Kasumi-1 (cell line): ENCODE measurements at places on chromosomes 7 and 10.

- no peak for DNase-seq
Observed at GRCh38 chr7:45884136-45884535, 4.2 kb upstream of the IGFBP1 start.

- DNase-seq = peak; percentile 32
Observed at GRCh38 chr7:99623702-99624447, 7.1 kb downstream of the ZSCAN25 start.

DNA sequence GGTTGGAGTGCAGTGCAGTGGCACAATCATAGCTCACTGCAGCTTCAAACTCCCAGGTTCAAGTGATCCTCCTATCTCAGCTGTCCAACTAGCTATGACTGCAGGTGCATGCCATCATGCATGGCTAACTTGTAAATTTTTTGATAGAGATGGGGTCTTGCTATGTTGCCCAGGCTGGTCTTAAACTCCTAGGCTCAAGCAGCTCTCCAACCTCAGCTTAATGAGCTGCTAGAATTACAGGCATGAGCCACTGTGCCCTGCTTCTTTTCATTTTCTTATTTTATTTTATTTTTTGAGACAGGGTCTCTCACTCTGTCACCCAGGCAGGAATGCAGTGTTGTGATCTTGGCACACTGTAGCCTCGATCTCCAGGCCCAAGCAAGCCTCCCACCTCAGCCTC, 7.6 kb downstream of the PLA2G12B start:
- DNase-seq = no peak

- DNase-seq = no peak
Observed at GRCh38 chr7:68820321-68820720, 778.0 kb upstream of the AUTS2 start.

- DNase-seq = no peak
Observed at GRCh38 chr7:18086165-18087025, 58.7 kb upstream of the PRPS1L1 start.

- DNase-seq = no peak
Observed at GRCh38 chr10:3755440-3756359, 29.3 kb downstream of the KLF6 start.

GRCh38 chr7:127350586-127350985, 41.9 kb downstream of the ZNF800 start:
- no peak for DNase-seq

- DNase-seq = no peak
Observed at GRCh38 chr7:5383314-5384098, 40.1 kb downstream of the TNRC18 start.

GRCh38 chr10:29798921-29799690, 164.3 kb upstream of the SVIL start:
- DNase-seq = no peak

DNA sequence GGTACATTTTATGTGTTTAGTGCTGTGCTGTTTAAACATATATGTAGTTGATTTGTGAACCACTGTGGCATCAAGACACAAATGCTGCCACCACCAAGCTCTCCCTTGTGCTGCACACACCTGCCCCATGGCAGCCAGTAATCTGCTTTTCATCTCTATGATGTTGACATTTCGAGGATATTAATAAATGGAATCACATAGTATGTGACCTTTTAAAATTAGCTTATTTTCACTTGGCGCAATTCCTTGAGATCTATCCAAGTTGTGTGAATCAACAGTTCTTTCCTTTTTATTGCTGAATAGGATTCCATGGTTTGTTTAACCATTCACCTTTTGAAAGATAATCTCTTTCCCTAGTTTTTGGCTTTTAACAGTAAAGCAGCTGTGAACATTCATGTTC, 73.1 kb downstream of the BMPR1A start:
- DNase-seq = no peak

- DNase-seq = no peak
Observed at GRCh38 chr10:109726473-109726872, 196.8 kb downstream of the XPNPEP1 start.

DNA sequence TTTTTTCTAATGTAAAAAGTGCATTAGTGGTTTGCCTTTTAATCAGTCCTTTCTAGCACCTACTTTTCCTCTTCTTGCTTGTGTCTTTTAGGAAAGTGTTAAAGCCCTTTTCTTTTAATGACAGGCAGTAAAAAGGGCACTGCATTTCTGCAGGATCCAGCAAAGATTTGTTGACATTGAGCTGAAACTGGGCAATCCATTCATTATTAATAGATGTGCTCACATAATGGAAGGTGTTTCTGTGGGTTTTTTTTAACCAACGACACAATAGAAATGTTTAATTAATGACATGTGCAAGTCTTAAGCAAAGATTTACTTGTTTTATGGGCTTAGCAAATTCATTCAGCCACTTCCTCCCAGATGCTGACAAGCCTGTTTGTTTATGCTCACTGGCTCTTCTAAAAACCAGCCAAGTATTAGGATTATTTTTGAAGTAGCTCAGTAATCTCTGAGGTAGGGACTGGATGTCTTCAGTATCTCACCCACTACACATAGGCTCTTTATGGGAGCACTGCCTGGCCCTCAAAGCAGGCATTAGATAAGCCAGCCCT, 1201.1 kb downstream of the SORCS1 start:
- no peak for DNase-seq

GRCh38 chr10:127890832-127891334, 1.9 kb downstream of the CLRN3 start:
- DNase-seq = no peak

GRCh38 chr10:22550732-22551131, 163.6 kb downstream of the PIP4K2A start:
- peak; percentile 29 for DNase-seq

- DNase-seq = no peak
Observed at GRCh38 chr10:28355376-28355775, 52.5 kb upstream of the MPP7 start.

- DNase-seq = no peak
Observed at GRCh38 chr7:133822001-133822641, 305.0 kb upstream of the LRGUK start.

- no peak for DNase-seq
Observed at GRCh38 chr10:14093730-14094484, 236.8 kb downstream of the FRMD4A start.

DNA sequence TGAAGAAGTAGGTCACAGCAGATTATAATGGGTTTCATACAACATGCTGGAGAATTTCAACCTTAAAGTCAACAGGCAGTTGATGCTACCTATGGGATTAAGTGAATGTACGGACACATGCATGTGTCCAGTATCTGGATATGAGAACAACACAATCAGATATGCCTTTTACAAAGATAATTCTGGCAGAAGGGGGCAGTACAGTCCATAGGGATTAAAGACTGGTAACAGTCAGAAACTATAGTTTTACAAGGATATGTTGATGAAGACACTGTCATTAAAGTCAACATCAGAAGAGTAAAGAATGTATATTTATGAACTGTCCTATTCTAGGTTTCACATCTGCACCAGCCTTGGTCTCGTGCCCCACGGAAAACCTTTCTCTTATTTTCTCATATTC, 41.5 kb downstream of the ANKMY2 start:
- DNase-seq = no peak

GRCh38 chr10:89699581-89700064, 1.8 kb upstream of the KIF20B start:
- DNase-seq = no peak

- no peak for DNase-seq
Observed at GRCh38 chr7:129923709-129924108, 29.1 kb downstream of the UBE2H start.

GRCh38 chr7:39633563-39634477, 10.4 kb downstream of the RALA start:
- DNase-seq = no peak

DNA sequence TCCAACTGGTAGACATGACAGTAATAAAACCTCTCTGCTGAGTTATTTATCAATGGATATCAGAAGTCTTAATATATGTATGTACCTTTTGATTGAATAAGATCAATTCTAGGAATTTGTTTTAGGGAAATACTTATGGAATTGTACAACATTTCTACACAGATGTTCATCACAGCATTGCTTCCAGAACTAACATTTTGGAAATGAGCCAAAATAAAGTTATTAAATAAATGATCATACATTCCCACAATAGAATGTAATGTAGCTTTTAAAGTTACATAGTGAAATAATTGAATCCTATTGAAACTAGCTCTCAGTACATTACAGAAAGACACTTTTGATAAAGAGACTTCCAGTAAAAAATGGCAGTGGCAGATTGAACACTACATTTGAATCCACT, 481.6 kb upstream of the LRRN3 start:
- no peak for DNase-seq

DNA sequence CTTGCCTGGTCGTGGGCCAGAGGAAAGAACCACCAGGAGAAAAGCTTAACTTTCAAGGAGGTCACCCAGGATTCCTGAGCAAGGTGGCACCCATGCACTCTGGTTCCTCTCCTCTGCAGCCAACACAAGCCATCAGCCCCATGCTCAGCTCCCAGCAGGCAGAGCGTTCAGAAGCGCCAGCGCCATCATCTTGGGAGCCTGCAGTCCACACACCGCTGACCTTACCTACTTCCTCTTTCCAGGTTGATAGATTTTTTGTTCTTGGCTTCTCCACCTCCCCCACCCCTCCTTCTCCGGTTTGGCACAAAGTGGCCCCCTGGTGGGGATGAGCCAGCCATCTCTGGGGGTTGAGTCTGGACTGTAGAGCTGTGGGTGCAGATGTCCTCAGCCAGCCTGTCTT, 1.7 kb upstream of the WDR86 start:
- DNase-seq = peak; percentile 68

GRCh38 chr10:55631071-55631654, 729.9 kb downstream of the ZWINT start:
- DNase-seq = peak; percentile 49

DNA sequence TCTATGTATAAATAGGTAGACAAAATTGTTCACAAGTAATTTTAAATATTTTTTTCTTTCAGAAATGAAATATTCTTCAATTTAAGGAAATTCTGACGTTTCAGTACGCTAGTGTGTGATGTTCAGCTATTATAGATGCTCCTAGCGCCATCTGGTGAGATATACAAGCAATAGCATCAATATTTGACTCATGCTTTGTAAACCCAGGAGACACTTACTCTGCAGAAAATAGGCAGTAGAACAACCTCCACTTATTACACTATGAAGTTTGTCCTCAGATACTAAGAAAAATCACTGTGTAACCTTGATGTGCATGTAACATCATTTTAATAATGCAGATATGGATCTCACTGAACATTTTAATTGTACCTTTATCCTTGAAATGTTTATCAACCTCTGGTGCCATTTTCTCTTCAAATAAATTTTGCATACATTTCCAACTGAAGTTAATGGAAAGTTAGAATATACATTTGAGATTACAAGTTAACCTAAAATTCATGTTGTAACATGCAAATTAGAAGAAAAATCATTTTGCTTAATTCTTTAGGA, 151.5 kb upstream of the FAM3C start:
- peak; percentile 80 for DNase-seq

- no peak for DNase-seq
Observed at GRCh38 chr7:39588416-39588815, 22.2 kb downstream of the YAE1 start.

GRCh38 chr7:19009936-19010280, 107.5 kb downstream of the TWIST1 start:
- DNase-seq = no peak

DNA sequence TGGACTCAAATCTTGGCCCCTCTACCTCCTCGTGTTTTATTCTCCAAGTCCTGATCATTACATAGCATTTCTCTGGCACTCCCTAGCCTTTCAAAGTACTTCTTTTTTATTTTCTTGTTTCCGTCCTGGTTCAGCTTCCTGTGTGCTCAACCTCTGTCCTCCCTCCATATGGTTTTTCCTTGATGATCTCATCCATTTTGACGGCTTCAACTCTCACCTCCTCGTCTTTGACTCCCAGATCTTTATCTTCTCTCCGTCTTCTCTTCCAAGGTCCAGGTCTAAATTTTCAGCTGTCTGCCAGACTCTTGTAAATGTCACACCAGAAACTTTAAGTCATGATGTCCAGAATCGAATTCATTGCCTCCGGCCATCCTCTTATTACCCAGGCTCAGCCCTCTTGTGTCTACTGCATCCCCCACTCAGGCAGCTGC, 23.3 kb upstream of the GFRA1 start:
- no peak for DNase-seq

- no peak for DNase-seq
Observed at GRCh38 chr7:44367475-44368043, 42.2 kb upstream of the CAMK2B start.

DNA sequence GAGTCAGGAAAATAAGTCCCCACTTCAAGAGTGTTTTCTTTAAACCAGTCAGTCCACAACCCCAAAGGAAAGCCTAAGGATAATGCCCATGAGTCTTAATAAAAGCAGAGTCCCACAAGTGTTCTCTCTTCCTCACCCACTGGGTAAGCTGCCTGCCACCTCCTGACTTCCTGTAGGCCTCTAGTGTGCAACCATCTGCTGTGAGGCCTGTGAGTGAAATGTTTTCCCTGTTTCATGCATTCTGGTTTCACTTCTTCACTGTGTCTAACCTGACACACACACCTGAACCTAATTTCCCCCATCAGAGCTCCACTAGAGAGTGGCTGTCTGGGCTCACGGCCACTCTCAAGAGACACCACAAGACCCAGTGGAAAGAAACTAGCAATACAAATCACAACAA, 38.9 kb upstream of the GDF10 start:
- DNase-seq = peak; percentile 47

DNA sequence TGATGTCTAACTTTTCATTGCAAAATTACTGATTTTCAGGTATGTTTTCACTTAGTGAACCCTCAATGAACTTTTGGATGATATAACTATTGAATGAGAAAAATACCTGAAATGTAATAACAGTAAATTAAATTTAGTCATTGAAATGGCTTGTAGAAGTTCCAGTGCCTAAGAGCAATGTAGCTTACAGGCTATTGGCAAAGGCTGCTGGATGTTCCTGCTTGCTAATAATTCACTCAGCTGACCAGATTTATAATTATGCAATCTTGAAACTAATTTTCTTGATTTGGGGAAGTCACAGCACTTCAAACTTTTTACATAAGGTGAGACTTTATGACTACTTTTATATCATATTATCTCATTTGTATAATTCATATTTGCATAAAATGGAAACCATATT, 73.2 kb downstream of the SORBS1 start:
- DNase-seq = no peak

DNA sequence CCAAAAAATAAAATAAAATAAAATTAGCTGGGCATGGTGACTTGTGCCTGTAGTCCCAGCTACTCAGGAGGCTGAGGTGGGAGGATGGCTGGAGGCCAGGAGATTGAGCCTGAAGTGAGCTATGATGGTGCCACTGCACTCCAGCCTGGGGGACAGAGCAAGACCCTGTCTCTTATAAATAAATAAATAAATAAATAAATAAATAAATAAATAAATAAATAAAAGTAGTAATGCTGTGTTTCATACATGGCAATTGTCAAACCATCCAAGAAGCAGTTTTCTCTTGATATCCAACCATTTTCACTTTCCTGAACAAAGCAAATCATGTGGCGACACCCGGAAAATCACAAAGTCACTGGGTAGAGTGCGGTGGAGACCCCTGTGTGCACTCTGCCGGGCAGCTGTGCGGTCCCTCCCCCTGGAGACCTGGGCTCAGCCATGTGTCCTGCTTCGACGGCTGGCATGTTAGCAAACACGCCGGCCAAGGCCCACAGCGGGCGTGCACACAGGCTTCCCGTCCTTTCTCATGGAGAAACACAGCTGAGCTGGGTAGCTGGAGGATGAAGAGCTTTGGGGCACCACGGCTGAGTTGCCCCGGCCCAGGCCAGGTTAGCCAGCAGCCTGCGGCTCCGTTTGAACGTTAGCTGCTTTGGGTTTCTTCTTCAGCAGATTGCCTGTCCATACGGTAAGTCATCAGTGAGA, 22.3 kb upstream of the RNF32 start:
- DNase-seq = no peak
